ENCODE measurements at places on chromosomes 7 and 10.

DNA sequence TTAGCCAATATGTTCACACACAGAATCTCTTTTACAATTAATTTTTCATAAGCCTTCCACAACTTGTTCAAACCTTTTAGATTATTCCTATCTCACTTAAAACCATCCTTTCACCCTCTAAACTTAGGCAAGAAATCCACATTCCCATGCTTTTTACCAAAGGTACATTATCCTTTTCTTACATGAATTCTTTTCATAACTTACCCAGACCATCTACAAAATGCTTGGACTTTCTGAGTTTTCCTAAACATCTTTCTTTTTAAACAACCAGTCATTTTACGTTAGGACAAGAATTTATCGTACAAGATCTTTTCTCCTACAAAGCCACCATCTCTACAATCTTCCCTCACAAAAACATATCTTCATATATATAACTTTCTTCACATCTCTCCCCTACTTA is 18.8 kb upstream of the GARS1 start:
- DNase-seq = no peak

- DNase-seq = no peak
Measured at GRCh38 chr7:116754186-116754585, 82.2 kb downstream of the MET start.

- peak; percentile 90 for DNase-seq
Measured at GRCh38 chr7:28041508-28042314, 138.9 kb downstream of the JAZF1 start.

DNA sequence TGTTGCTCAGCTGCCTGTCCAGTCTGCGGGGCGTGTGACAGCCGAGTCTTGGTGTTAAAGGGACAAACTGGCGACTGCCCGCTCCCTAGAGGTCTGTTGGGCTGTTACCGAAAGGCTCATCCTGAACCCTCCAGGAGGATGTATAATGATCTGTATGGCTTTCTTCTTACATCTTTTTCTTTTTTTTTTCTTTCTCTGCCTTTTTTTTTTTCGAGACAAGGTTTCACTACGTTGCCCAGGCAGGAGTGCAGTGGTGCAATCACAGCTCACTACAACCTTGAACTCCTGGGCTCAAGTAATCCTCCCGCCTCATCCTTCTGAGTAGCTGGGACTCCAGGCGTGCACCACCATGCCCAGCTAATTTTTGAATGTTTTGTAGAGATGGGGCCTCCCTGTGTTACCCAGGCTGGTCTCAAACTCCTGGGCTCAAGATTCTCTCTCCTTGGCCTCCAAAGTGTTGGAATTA is 857 bp downstream of the INTS15 start:
- no peak for DNase-seq

- no peak for DNase-seq
Measured at GRCh38 chr7:116447436-116447835, 52.1 kb upstream of the CAV2 start.

DNA sequence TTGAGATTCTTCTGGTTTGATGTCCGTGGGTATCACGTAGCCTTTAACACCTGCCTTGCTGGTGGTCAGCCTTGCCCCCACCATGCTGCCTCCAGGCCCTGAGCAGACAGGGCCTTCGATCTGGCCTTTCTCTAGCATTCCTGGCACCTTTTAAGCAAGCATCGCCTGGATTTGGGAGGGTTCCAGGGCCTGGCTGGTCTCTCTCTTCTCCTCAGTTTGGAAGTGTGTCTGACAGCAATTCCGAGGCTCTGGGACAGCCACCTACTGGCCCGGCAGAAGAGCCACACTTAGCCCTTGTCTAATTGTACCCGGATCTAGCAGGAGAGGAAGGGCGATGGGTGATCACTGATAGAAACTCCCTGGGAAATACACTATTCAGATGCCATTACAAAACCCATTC is 441.3 kb upstream of the MKI67 start:
- DNase-seq = no peak

- peak; percentile 78 for DNase-seq
Measured at GRCh38 chr7:138565451-138566114, 105.5 kb downstream of the TRIM24 start.

DNA sequence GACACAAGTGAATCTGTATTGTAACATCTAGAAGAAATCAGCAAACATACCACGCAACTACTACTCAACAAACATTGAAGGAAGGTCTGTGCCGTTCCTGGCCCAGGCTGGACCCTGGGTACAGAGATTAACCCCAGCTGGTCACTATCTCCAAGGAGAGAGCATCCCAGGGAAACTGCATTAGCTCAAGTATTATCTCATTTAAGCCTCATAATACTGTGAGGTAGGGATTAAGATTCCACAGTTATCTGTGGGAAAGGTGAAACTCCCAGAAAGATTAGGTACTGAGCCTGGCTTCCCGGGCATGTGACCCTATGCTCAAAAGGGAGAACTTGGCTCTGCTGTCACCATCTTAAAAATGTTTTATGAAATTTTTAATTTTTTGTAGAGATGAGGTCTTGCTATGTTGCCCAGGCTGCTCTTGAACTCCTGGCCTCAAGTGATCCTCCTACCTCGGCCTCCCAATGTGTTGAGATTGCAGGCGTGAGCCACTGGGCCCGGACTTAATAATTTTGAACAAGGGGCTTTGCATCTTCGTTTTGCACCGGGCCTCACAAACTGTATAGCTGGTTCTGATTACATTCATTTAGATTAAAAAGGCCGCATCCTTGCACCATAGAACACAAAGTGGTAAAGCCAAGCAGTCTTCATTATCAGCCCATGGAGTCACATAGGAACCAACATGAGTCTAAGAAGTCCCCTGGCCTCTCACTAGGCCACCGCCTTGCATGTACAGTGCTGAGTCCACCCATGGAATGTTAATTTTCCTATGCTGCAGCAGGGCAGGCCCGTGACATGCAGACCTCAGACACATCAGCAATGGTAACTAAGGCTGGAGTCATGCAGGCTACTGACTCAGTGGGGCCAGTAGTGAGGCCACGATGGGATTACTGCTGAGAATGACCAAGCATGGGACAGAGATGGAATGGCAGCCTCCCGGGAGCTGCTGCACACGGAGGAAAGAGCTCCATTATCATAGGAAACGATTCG is 5.5 kb upstream of the CTBP2 start:
- DNase-seq = no peak

GRCh38 chr10:86254081-86254480 is 112.5 kb downstream of the GRID1 start:
- no peak for DNase-seq

DNA sequence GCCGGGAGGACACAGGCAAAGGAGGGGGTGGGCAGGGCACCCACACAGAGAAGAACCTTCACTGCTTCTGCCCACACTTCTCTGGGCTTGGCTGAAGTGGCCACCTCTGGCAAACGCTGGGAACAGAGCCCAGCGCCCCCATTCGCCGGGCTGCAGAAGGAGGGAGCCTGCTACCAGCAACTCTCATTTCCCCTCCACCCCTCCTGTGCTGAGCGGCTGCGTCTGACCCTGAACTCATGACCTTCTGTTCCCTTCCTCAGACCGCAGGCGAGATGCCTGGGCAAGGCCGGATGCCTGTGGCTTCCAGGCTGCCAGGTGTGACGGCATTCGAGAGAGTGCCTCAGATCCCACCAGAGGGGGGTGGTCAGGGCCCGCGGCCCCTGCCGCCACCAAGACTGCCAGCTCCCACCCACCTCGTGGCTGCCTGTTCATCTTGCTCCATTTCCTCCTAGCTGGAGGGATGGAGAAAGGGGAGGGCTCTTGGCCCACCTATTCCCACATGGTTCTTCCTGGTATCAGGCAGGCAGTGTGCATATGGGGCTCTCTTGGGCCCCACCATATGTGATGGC is 19.8 kb downstream of the DNAJB12 start:
- DNase-seq = peak; percentile 79

DNA sequence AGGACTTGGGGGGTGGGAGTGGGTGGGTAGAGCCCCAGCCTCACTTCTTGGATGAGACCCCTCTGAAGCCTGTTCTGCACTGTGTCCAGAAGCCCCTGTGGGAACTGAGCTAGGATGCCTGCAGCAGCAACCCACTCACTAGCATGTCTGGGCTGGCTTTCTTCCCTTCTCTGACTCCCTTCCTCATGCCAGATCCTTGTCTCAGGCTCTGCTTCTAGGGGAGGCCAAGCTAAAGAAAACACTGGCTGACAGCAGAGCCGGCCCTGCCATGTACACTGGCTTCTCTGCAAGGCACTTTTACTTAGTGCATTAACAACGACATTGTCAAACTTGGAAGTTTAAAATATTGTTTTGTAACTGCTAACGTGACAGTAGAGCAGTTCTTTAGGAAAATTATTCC is 50.2 kb downstream of the ARHGAP22 start:
- peak; percentile 51 for DNase-seq

DNA sequence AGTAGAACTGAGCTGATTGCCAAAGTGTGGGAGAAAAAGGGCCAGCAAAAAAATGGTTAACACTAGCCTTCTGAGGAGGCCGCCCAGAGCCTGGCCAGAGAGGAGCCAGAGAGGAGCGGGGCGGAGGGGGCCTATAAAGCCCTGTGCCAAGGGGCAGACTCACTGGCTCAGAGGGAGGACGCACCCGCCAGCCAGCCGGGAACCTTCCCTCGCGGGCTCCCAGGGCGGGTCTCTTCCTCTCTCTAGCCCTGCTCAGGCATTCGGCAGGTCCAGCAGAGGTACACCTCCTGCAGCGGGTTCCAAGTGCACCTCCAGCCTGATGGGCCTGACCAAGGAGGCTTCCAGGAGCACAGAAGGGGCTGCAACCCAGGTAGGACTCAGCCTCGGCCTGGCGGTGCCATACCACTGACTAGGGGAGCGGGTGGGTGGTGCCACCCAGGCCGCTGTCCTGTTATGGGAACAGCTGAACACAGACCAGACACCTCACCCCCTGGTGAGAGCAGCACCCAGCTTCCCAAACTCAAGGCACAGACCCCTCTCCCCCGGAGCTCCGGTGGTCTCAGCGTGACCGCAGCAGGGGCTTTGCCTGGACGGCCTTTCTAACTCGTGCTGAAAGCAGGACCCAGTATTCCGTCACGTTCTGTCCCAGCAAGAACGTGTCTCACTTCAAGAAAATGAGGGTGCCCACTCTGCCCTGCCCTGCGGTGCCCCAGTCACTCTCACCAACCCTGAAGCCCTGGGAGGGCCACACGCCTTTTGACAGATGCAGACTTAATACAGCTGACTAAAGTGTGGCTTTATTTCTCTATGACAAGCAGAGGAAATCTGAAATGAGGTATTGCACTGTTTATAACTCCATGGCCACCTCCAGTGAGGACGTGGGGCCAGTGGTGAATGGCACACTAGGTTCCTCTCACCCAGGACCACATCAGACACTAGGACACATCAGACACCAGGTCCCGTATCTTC is at the start of gene GPER1:
GPER1 (plus strand) TSS at position 162 of the 969 bp plus-strand sequence. CDS start 3,616 bp downstream, outside the sequence.
- peak; percentile 24 for DNase-seq

DNA sequence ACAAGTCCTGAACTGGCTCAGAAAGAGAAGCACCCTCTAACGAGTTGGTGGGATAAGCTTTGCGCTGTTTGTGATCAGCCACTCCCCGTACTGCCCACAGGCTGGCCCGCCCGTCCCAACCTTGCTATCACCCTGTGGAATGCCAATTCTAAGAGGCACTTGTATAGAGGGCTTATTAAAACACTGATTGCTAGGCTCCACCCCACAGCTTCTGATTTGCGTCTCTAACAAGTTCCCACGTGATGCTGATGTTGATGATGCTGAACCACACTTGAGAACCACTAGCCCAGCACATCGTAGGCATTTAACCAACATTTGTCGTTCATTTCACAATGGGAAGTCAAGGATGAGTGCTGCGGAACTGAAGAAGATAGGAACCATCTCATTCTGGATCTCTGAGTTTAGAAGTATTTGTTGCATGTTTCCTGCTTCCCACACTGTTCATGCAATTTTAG is 12.7 kb upstream of the GSAP start:
- DNase-seq = no peak

DNA sequence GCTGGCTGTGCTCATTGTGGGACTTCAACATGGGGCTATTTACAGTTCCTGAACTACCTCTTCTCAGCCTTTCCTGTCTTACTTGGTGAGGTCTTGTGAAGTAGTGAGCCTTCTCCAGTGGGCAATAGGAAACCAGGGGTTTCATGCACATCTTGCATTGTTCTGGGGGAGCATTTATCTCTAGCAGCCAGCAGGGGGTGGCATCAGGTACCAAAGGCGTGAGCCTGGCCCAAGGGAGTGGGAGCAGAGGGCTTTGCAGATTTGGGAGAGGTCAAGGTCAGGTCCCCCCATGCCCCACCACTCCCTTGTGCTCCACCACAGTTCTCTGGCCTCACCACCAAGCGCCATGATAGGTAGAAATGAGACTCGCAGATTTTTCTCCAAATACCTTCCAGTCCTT is 85.4 kb upstream of the NPTX2 start:
- DNase-seq = no peak

DNA sequence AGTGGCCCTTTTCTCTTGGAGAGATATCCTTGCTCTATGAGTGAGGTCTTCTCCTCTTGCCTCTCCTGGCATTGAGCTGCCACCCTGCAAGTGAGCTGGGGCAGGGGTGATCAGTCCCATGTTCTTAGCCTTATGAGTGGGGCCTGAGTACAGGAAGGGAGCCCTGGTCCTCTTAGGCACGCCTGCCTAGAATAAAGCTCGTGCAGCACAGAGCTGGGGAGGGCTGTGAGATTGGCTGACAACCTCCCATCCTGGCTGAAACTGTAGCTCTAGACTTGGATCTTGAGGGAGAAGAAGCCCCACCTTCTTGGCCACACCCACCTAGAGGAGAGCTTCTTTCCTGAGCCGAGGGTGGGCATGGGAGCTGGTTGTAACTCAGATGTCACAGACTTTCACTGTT is 305.0 kb upstream of the ZNF32 start:
- DNase-seq = no peak

GRCh38 chr7:82382276-82382675 is 61.3 kb downstream of the CACNA2D1 start:
- no peak for DNase-seq

DNA sequence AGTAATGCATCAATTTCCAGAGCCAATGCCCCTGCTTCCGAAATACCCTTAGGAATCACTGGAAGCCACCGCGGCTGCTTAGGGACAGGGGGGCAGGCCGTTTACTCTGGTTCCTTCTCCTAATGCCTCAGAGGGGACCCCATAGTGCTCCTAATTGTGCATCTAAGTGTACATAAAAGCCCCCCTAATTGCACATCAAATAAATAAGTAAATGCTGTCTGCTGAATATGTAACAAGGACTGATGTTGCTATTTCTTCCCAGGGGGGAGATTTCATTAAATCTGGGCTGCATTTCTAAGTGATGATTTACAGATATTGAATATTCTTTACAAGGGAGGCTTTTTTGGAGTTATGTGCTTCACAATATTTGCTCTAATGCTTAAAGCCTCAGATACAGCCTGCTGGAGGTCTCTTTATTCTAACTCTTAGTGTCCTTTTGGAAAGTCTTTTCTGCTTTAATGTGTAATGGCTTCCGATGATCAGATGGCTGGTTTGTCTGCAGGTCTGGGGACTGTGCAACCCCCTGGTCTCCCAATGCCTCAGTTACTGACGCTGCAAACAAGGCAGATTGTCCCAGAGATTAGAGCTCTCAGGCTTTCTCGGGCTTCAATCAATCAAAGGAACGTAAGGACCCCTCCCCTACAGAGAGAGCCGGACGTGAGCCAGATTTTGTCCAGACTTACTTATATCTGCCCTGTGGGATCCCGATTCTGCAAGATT is 143.0 kb downstream of the PRPF18 start:
- DNase-seq = no peak

- peak; percentile 83 for DNase-seq
Measured at GRCh38 chr7:39746103-39746819, 122.9 kb downstream of the RALA start.

GRCh38 chr10:11329062-11329673 is 282.3 kb downstream of the USP6NL start:
- no peak for DNase-seq

- DNase-seq = no peak
Measured at GRCh38 chr10:54282012-54282411, 519.0 kb downstream of the PCDH15 start.
